ENCODE measurements at places on chromosomes 7 and 10.

- DNase-seq: no peak
These were observed 37.0 kb upstream of the CCSER2 start for GRCh38 chr10:84291384-84291783.

DNA sequence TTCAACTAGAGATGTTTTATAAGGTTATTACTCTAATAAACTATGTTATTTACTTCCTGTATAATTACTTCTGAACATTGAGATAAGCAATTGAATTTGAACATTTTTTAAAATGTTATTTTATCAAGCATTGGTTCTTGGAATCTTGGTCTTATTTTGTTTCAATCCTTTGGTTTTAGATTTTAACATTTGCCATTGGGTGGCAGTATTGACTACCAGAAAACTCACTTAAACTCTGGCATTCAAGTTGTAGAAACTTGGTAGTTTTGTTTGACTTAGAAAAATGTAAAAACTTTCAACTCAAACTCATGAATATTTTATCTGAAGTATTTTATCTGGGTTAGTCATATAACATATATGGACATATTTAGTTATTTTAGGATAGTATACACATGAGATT lies 48.1 kb downstream of the ATRNL1 start:
- DNase-seq: no peak

GRCh38 chr10:133614830-133615580 lies 11.6 kb downstream of the FRG2B start:
- no peak for DNase-seq

GRCh38 chr10:70779511-70780369 lies 5.4 kb downstream of the TBATA start:
- no peak for DNase-seq

DNA sequence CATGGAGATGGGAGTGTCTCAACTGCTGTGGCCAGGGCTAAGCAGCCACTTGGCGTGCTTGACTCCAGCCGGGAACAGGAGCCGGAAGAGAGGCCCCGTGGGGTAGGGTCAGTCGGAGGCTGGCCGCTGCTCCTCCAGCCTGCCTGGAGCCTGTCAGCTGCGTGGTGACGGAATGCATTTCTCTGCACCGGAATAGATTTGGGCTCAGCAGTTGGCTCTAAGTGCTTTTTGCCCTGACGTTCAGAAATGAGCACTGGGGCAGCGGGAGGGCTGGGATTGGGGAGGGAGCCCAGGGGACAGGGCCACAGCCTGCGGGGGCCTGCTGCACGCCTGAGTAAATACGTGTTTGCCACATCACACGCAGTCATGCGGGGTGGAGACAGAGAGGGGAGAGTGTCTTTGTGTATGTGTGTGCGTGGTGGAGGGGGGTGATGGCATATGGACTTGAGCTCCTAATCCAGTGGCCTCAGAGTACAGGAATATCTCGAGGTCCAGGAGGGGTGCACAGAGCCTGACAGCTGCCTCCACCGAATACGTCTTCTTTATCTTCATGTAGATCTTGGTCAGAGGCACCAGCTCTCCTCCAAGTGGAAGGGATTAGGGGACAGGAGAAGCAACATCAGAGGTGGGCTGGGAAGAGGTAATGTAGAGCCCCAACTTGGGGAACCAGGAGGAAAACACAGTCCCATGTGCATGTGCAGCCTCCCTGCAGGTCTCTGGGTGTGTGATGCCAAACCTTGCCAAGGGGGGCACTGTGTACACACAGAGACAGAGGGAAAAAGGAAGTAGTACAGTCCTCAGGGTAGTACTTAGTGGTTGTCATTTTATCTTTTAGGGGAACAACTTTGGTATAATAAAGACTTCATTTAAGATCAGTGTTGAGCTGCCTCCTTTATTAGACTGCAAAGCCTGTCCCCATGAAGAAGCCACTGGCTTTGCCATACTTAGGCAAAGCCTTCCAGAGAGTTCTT lies 151.4 kb downstream of the CDH23 start:
- DNase-seq: peak; percentile 51

DNA sequence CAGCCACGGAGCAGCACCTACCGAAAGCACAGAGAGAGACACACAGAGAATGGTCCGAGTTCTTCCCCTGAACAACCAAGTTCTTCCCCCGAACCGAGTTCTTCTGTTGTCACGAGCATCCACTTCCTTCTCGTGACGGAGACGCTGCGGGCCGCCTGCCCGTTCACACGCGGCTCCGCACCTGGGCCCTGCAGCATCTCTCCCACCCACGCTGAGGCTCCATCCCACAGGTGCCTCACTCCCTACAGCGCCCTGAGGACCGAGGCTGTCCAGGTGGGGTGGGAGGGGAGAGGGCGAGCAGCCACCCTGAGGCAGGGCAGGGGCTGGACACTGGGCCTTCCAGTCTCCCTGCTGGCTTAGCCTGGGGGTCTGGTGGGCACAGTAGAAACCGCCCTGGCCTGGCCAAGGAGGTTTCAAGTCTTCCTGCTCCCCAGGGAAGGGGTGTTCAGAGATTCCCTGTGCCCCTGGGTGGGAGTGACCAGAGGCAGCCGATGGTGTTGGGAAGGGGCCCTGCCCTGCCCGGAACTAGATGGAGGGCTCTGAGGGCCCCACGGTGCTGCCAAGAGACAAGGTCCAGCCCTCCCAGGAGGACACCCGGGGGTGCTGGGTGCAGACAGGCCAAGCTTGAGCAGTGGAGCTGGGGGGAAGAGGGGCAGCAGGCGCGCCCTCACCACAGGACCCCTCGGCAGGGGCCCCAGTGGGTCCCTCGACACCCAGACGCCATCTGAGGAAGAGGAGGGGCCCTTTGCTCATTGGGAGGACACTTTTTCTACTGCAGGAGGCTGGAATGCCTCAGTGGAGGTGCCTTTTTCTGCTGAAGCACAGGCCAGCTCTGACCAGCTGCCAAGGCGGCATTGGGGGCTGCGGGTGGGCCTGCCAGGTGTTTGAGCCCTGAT lies 5.2 kb upstream of the NKX6-2 start:
- no peak for DNase-seq

DNA sequence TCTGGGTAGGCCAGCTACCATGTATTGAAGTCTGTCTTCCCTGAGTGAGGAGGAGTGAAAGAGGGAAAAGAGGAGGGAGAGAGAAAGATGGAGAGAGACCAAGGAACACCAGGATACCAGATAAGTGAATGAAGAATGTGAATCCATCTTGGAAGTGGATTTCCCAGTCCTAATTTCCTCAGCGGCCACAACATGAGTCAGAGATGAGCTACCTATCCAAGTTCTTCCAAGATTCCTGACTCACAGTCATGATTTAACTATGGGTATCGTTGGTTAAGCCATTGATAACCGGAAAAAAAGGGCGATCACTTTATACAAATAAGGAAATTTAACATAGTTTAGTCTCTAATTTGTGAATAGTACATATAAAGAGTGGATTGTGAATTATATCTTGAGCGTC lies 561.8 kb downstream of the ATRNL1 start:
- DNase-seq: no peak

DNA sequence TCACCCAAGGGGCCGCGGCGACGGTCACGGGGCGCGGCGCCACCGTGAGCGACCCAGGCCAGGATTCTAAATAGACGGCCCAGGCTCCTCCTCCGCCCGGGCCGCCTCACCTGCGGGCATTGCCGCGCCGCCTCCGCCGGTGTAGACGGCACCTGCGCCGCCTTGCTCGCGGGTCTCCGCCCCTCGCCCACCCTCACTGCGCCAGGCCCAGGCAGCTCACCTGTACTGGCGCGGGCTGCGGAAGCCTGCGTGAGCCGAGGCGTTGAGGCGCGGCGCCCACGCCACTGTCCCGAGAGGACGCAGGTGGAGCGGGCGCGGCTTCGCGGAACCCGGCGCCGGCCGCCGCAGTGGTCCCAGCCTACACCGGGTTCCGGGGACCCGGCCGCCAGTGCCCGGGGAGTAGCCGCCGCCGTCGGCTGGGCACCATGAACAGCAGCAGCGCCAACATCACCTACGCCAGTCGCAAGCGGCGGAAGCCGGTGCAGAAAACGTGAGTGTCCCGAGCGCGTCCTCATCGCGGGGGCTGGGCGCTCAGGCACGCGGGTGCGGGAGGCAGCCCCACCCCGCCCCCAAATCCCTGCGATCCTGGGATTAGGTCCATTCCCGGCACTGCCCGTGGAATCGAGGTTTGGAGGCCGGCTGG lies 509 bp downstream of the AHR start:
- DNase-seq: no peak

GRCh38 chr10:95263864-95264226 lies 27.0 kb downstream of the PDLIM1 start:
- no peak for DNase-seq

DNA sequence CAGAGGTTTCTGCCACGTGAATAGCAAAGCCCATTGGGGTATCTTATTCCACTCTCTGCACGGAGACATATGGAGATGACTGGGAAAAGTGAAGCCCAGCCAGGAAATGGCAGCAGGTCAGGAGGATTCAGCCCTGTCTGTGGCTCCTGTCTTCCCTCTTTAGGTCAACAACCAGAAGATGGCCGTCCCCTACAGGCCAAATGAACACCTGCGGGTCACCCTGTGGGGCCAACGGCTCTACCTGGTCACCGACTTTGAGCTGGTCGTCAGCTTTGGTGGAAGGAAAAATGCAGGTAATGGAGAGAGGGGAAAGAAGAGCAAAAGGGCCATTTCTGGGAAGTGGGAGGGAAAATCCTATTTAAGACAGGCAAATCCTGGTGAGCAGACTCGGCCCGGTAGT lies 38.3 kb downstream of the EPHB4 start:
- DNase-seq: no peak

- no peak for DNase-seq
These were observed 231.3 kb upstream of the SH2B2 start for GRCh38 chr7:102055181-102055976.

DNA sequence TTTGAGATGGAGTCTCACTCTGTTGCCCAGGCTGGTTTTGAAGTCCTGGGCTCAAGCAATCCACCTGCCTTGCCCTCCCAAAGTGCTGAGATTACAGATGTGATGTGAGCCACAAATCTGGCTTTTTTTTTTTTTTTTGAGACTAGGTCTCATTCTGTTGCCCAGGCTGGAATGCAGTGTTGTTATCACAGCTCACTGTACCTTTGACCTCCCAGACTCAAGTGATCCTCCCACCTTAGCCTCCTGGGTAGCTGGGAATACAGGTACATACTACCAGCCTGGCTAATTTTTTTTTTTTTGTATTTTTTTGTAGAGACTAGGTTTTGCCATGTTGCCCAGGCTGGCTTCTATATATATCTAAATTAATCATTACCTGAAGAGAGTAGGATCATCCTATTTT lies 62.4 kb downstream of the HIF1AN start:
- DNase-seq: no peak

DNA sequence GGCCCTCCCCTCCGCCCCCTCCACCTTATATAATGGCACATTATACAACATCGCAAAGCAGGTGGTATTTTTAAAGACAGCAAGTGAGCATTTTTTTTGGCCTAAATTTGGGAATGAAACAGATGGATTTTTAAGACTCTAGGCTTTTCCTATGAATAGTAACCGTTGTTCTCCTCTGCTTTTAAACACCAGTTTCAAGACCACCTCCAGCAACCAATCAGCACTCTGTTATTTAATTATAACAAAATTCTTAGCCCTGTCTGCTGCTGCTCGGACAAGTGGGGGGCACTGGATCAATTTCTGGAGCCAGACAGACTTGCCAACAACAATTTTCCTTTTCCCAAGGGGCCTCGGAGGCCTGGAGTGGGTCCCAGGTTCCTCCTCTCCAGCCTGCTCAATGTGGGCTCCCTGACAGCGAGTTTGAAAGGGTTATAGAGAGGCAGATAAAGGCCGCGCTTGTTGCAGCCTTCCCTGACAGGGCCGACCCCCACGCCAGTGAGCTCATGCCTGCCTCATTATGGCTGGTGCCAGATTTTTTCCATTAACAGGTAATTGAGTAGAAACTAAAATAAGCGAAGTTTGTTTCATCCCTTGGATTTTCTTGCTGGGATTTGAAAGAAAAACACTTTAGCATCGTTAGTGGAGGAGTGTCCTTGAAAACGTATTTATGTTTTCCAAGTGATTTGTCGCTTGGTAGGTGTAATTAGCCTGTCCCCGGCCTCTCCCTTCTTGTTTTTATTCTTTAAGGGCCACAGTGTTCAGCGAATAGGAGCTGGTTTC lies 227.3 kb downstream of the TCF7L2 start:
- DNase-seq: no peak

DNA sequence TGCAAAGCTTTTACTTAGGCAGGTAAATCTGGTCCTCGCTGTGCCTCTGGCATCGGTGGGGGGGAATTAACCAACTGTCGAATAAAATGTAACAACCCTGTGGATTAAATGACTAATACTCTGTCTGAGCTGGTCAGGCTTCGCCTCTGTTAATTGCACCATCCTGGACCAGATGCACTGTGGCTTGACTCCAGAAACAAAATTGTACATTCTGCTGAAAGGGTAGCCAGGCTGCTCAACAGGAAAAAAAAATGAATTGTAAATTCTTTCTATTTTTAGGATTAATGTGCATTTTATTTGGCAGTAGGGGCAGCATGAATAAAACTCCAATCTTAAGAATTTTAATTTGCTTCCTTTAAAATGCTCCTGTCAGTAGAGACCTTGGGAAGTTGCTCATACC lies 389.4 kb downstream of the SORCS1 start:
- DNase-seq: no peak

DNA sequence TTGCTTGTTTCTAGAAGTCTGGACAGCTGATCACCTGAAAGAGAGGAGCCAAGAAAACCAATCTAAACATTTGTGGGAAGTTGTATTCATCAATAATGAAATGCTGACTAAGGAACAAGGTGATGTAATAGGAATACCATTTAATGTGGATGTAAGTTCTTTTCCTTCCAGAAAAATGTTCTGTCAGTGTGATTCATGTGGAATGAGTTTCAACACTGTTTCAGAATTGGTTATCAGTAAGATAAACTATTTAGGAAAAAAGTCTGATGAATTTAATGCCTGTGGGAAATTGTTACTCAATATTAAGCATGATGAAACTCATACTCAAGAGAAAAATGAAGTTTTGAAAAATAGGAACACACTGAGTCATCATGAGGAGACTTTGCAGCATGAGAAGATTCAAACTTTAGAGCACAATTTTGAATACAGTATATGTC lies 39.8 kb upstream of the ZNF37A start:
- DNase-seq: no peak

- no peak for DNase-seq
These were observed 36.9 kb downstream of the TNPO3 start for GRCh38 chr7:129017933-129018538.

GRCh38 chr7:149849174-149849573 lies 11.0 kb downstream of the ZNF862 start:
- no peak for DNase-seq

GRCh38 chr7:1247527-1248041 lies 14.9 kb downstream of the UNCX start:
- DNase-seq: no peak

GRCh38 chr10:11705722-11706121 lies 36.5 kb upstream of the ECHDC3 start:
- DNase-seq: no peak

Measured in brain pericyte (primary cell).